Vagina (tissue), 2 donors: ENCODE measurements at places on chromosomes 7 and 10. TPM values are rescaled to one million over a fixed set of nuclear protein-coding genes. Genes with fewer than 3 reads are reported as not detected.

DNA sequence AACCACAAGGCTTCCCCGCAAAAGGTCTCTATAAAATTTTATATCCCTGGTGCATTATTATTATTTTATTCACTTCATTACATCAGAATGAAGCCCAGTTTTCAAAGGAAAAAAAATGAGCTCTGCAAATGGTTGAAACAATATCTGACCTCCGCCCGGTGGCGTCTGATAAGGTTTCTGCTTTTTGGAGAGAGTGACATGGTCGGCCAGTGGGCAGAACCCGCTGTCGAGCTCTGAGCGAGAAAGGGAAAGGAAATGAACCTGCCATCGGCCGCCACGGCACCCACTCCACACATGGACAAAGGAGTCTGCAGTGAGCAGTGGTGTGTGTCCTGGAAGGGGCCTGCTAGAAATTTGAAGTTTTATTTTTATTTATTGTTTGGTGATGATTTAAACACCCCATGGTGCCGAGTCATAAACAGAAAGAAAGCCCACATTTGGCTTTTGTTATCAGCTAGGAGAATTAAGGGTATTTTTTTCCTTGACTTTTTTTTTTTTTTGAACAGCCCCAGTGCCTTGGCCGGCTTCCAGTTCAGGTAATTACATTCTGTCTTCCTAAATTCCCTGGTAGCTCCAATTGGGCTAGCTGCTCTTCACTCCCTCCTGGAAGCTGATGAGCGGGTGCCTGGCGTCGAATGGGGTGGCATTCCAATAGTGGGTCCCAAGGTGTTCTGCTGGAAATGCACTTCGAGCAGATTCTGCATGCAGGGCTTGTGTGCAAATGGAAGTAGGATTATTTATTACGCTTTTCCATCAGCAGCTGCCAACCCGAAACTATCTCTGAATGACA is 149.4 kb upstream of the MKI67 start:
- no peaks in the 10 kb centered on the region for H3K4me1 ChIP-seq
- no peak overlapping the region for H3K27ac ChIP-seq
- no peak for DNase-seq
- no peak overlapping the region for H3K4me3 ChIP-seq
- no peaks in the 10 kb centered on the region for H3K36me3 ChIP-seq

- no peak for DNase-seq
- H3K27ac ChIP-seq = no peak overlapping the region
- peaks cover 49% of the 10 kb centered on the region for H3K4me1 ChIP-seq
Measured at GRCh38 chr7:42227541-42227935, 9.5 kb downstream of the GLI3 start.

- H3K27ac ChIP-seq = no peak overlapping the region
- no peak overlapping the region for H3K4me3 ChIP-seq
- H3K4me1 ChIP-seq = no peaks in the 10 kb centered on the region
- H3K27me3 ChIP-seq = no peaks in the 10 kb centered on the region
Measured at GRCh38 chr10:37937864-37938263, 38.6 kb downstream of the ZNF25 start.

The MMRN2 gene
- total RNA-seq = 57.2 TPM

DNA sequence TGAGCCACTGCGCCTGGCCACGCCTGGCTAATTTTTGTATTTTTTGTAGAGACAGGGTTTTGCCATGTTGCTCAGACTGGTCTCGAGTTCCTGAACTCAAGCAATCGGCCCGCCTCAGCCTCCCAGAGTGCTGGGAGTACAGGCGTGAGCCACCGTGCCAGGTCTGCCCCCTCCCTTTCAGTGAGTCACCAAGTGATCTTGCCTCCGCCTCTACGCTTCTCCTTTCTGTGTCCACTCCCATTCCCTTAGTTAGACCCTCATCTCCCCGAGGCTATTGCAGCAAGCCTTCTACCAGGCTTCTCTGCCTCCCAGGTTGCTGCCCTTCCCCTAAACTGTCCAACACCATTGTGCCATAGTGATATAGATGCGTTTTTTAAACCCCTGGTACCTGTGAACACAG is 32.9 kb downstream of the CDC123 start:
- peaks cover 2% of the 10 kb centered on the region for H3K4me1 ChIP-seq
- H3K4me3 ChIP-seq = no peak overlapping the region
- DNase-seq = no peak

- no peak overlapping the region for H3K4me3 ChIP-seq
- H3K36me3 ChIP-seq = no peaks in the 10 kb centered on the region
- no peak for DNase-seq
- H3K27ac ChIP-seq = no peak overlapping the region
- no peaks in the 10 kb centered on the region for H3K4me1 ChIP-seq
- no peaks in the 10 kb centered on the region for H3K27me3 ChIP-seq
Measured at GRCh38 chr7:111750878-111751277, 188.6 kb upstream of the IMMP2L start.

DNA sequence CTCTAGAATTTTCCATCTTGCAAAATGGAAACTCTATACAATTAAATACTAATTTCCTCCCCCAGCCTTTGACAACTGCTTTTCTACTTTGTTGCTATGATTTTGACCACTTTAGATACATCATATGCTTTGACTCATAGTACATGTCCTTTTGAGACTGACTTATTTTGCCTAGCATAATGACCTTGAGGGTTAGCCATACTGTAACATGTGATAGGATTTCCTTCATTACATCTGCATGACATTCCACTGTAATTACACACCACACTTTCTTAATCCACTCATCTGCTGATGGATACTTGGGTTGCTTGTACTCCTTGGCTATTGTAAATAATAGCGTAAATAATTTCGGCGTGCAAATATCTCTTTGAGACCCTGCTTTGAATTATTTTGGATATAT is 127.7 kb downstream of the JAZF1 start:
- DNase-seq = no peak
- no peak overlapping the region for H3K27ac ChIP-seq
- no peaks in the 10 kb centered on the region for H3K27me3 ChIP-seq
- no peaks in the 10 kb centered on the region for H3K36me3 ChIP-seq

DNA sequence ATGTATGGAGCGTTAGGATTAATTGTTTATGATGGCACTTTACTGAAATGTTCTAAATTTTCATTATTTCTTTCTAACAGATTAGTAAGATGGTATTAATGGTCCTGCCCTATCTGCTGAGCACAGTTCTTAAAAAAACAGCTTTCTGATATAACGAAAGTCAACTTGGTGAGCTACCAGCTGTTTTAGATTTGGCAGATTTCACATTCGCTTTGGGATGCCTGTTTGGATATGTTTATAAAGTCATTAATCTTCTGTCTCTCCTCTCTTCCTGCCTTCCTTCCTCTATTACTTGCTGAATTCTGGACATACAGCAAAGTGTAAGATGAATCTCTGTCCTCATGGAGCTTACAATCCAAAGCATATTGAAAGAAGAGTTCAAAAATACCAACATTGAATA is 396.8 kb upstream of the LRGUK start:
- no peaks in the 10 kb centered on the region for H3K27me3 ChIP-seq
- no peak overlapping the region for H3K27ac ChIP-seq
- H3K36me3 ChIP-seq = no peaks in the 10 kb centered on the region
- DNase-seq = no peak
- H3K4me1 ChIP-seq = no peaks in the 10 kb centered on the region
- H3K4me3 ChIP-seq = no peak overlapping the region

The IDI2 gene
- total RNA-seq = not detected

DNA sequence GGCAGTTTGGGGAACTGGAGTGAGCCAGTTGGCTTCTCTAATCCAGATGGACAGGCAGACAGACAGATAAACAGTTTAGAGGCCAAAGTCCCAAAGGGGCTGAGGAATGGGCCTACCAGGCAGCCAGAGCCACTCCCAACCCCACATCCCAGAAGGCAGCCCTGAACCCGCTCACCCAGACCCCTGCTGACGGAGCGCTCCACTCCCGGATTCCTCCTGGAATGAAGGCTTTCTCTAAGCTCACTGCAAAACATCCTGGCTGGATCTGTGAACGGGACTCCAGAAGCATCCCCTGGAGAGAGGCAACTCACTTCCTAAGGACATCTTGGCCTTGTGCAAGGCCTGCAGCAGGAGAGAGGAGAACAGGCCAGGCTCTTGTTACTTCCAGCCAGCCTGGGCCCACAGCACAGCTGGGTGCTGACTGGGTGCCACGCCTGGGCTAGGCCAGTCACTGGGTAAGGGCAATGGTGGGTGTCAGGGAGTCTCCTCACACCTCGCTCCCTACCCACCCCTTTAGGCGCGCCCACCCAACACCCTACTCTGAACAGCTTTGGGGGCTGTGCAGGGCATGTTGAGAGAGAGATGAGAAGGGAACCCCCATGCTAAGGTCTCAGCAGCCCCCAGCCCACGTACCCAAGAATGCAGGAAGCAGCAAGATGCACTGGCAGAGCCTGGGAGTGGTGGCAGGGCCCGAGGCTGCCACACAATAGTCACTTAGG is 168.6 kb upstream of the ZMIZ1 start:
- H3K27me3 ChIP-seq = no peaks in the 10 kb centered on the region
- H3K36me3 ChIP-seq = no peaks in the 10 kb centered on the region
- peak; percentile 90 for DNase-seq
- no peaks in the 10 kb centered on the region for H3K4me1 ChIP-seq
- H3K4me3 ChIP-seq = no peak overlapping the region

The ADRB1 gene
- total RNA-seq = not detected

DNA sequence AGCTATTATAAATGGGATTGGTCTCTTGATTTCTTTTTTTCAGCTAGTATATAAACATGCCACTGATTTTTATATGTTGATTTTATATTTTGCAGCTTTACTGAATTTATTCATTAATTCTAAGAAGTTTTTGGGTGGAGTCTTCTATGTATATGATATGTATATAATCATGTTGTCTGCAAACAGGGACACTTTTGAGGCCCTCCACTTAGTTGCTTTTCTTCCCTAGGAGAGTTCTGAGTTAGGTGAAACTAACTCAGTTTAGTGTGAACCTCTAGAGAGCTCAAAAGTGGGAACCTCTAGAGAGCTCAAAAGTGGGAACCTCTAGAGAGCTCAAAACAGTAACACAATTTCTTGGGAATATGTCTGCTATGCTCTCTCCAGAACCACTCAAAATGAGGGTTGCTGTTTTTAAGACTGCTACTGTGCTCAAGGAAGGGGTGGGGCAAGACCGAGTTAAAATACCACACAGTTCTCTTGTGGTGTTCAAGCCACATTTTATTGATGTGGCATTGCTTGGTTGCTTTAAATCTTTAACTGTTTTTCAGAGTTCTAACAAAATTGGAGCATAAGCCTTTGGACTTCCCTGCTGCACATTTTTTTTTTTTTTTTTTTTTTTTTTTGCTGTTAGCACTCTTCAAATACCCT is 13.2 kb downstream of the CCDC7 start:
- DNase-seq = no peak
- no peaks in the 10 kb centered on the region for H3K27me3 ChIP-seq
- no peak overlapping the region for H3K4me3 ChIP-seq
- no peaks in the 10 kb centered on the region for H3K36me3 ChIP-seq
- H3K27ac ChIP-seq = no peak overlapping the region

The ATP6V0A4 gene
- 1.2 TPM for total RNA-seq

DNA sequence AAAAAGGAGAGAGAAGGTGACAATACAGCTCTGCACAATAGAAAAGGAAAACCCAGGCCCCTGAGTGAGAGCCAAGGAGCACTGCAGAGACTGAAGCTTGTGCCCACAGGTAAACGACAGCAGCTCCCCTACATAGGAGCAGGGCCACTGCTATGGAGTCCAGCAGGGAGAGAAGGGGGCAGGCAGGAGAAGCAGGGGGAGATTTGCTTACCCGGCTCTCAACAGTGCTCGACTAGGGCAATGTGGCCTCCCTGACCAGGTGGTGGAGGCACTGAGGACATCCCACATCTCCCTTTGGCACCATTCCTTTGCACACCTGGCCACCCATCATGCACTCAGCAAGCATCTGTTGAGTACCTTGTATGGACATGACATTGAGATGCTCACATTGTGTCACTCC is 153.0 kb downstream of the EVX1 start:
- no peaks in the 10 kb centered on the region for H3K27me3 ChIP-seq
- no peaks in the 10 kb centered on the region for H3K36me3 ChIP-seq
- no peak overlapping the region for H3K4me3 ChIP-seq
- peaks cover 18% of the 10 kb centered on the region for H3K4me1 ChIP-seq
- peak; percentile 69 for DNase-seq

- no peaks in the 10 kb centered on the region for H3K27me3 ChIP-seq
- DNase-seq = no peak
- H3K27ac ChIP-seq = no peak overlapping the region
- H3K36me3 ChIP-seq = no peaks in the 10 kb centered on the region
- H3K4me3 ChIP-seq = no peak overlapping the region
Measured at GRCh38 chr10:61673360-61673759, 10.6 kb downstream of the CABCOCO1 start.

The RNF32 gene
- total RNA-seq = not detected

DNA sequence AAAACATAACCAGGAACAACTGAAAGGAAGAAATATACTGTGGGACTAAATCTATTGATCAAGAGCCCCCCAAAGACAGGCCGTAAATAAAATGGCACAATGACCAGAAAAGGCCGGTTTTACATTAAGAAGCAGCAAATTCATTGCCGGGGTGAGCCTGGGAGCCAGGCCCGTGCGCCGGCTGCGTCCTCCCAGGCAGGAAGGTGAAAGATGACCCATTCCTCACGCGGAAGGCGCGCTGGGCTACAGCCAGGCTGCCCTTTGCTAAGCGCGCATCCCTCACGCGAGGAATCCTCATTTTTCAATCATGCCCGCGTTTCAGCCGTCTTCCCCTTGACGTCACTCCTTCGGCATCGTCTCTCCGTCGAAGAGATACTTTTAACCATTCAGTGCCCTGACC is 47.6 kb upstream of the MGMT start:
- no peak for DNase-seq
- no peak overlapping the region for H3K27ac ChIP-seq
- H3K27me3 ChIP-seq = no peaks in the 10 kb centered on the region
- H3K4me3 ChIP-seq = no peak overlapping the region
- H3K4me1 ChIP-seq = no peaks in the 10 kb centered on the region

DNA sequence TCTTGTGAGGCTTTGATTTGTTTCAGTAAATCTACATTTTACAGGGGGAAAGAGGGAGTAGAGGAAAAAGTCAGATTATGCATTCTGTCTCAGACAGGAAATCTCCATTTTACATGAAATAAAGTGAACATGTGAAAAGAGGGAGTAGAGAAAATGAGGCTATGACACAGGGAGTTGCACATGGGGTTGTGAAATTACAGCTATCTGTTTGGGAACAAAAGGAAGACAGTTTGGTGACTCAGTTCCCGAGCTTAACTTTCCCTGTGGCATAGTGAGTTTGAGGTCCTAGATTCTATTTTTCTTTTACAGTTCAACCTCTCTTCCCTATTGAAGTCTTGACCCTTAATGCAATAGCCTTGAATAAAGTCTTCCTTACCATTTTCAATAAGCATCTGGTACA is 63.2 kb upstream of the AGR3 start:
- no peak overlapping the region for H3K27ac ChIP-seq
- H3K27me3 ChIP-seq = no peaks in the 10 kb centered on the region
- DNase-seq = no peak
- no peak overlapping the region for H3K4me3 ChIP-seq
- H3K36me3 ChIP-seq = no peaks in the 10 kb centered on the region

- H3K4me1 ChIP-seq = peaks cover 35% of the 10 kb centered on the region
- no peaks in the 10 kb centered on the region for H3K27me3 ChIP-seq
- no peak overlapping the region for H3K27ac ChIP-seq
- no peak for DNase-seq
Measured at GRCh38 chr10:124156524-124157260, 63.3 kb upstream of the CHST15 start.

- peak overlapping the region; percentile 64 for H3K27ac ChIP-seq
- DNase-seq = no peak
- H3K36me3 ChIP-seq = no peaks in the 10 kb centered on the region
- H3K27me3 ChIP-seq = no peaks in the 10 kb centered on the region
- peaks cover 39% of the 10 kb centered on the region for H3K4me1 ChIP-seq
Measured at GRCh38 chr10:61835069-61835945, 66.2 kb upstream of the ARID5B start.

GRCh38 chr10:93173967-93174845 is 100.5 kb downstream of the CYP26A1 start:
- H3K36me3 ChIP-seq = no peaks in the 10 kb centered on the region
- H3K27me3 ChIP-seq = no peaks in the 10 kb centered on the region
- DNase-seq = no peak
- H3K4me3 ChIP-seq = no peak overlapping the region
- no peak overlapping the region for H3K27ac ChIP-seq

The DGKI gene
- 1.2 TPM for total RNA-seq
